ENCODE measurements at places on chromosomes 4 and X. TPM values are rescaled to one million over a fixed set of nuclear protein-coding genes. Genes with fewer than 3 reads are reported as not detected.

DNA sequence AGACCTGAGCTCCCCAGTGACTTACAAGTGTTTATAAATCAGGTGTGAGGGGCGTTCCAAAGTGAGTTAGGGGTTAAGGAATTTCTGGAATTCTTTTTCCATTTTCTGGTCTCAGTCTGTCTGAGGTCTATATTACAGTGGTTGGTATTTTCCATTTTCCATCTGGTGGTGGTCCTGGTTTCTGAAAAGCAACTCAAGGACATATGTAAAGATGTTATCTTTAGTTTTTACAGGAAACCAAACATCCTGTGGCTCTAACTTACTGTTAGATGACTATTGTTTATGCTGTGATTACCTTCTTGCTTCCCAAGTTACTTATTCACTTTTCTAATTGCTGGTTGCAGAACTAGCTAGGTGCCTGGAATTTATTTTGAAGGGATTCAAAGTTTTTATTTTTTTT, 53.5 kb upstream of the IL21 start:
- no peak for DNase-seq

The GPRASP1 gene
- 19.9 TPM for total RNA-seq

DNA sequence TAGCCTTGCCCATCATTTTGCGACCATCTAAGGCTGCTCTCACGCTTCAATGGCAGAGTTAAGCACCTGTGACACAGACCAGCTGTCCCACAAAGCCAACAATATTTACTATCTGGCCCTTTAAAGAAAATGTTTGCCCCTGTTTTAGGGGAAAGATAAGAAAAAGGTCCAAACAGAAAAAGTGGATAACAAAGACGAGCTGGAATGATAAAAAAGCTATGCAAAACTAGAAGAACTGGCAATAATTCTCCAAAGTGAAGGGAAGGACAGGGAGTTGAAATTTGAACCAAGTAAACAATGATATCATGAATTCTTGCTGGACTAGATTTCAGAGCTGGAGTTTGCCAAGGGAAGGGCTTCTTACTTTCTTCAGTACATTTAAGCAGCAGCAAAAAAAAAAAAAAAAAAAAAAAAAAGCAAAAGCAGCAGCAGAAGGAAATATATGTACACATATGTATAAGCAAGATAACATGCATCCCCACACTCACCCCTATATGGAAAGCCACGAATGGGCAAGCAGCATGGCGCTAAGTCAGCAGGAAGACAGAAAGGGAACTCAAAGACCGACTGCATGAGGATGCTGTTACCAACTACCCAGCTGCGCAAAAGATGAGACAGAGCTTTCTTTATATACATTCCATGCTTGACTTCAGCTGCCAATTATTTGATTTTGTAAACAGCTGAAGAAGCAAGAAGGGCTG, 12.5 kb downstream of the TRAPPC2 start:
- DNase-seq: no peak

- no peak for DNase-seq
These were observed 90.1 kb downstream of the RELL1 start for GRCh38 chr4:37595875-37596680.

The MAGEB1 gene
- not detected for total RNA-seq

DNA sequence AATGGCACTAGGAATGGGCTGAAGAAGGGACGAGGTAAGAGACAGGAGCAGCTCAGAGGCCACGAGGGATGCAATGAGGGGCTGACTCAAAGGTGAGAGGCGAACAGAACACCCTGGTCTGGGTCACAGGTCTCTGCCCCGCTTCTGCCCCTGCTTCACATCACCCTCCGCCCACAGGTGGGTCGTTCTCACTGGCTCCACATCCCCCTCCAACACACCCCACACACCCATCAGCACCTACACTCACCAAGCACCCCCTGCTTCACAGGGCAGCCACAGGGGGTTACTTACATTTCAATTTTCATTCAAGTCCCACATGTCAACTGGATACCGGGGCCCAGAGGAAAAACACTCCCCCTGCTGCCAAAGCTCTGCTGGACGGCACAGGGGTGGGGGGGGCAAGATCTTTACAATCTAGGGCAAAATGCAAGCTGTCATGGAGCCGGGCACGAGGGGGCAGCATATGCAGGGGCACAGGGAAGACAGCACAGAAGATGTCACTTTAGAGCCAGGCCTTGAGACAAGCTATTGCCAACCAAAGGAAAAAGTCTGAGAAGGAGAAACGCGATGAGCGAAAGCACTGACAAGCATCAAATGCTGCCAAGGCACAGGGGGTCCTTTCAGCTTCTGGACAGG, 94.0 kb downstream of the AFAP1 start:
- no peak for DNase-seq

The ZNF330 gene
- total RNA-seq: 39.3 TPM

- no peak for DNase-seq
These were observed 43.8 kb upstream of the PRPS2 start for GRCh38 chrX:12747433-12747832.

The BCLAF3 gene
- 22.0 TPM for total RNA-seq

The TEX11 gene
- not detected for total RNA-seq

DNA sequence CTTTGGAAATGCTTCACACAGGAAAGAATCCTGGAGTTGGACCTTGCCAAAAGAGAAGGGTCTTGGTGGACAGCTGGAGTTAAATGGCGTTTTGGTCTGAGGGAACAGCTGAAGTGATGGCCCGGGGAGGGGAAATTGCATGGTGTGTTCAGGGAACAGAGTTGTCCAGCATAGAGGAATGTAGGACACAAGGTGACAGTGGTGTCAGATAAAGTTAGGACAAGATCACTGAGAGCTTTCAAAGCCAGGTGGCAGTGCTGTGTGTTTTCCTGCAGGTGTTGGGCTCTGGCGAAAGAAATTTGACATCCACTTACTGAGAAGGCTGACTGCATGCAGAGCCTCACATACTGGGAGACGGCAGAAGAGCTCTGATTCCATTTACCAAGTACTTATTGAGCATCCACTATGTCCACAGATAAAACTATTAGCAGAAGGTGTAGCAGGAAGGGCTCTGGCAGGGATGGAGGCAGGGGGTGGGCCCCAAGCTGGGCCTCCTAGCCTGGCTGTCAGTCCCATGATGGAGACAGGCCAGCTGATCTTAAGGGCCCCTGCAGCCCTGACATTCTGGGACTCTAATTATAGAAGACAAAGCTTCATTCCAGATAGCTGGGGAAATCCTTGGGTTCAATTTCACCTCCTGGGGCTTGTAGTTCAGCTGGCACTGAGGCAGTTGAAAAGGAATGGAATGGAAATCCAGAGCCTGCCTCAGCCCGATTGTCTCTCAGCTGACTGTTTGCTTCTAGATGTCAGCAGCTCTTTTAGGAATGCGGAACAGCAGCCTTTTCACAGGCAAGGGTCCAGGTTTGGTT, 150.2 kb upstream of the MAMLD1 start:
- no peak for DNase-seq

DNA sequence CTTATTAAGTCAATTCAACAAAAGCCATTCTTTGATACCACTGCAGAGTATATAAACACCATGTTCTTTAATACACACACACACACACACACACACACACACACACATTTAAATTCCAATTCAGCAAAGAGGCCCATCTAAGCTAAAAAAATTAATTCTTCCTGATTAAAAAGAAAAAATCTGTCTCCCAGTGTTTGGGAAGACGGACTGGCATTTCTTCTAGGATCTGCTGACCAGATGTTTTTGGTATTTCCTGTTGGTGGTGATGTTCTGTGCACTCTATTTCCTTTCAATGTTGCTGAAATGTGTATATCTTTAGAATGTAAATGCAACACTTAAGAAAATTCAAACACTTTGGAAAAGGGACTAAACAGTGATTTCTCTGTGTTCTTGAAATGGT, 243.8 kb downstream of the THOC2 start:
- DNase-seq: no peak

GRCh38 chr4:166538491-166539005, 665.5 kb downstream of the TLL1 start:
- no peak for DNase-seq

GRCh38 chr4:69848028-69848427, 11.9 kb downstream of the SULT1E1 start:
- DNase-seq: no peak

The GSPT2 gene
- 7.7 TPM for total RNA-seq

- no peak for DNase-seq
These were observed 114.4 kb downstream of the NAA11 start for GRCh38 chr4:79211490-79211889.

- no peak for DNase-seq
These were observed 13.4 kb downstream of the CCDC158 start for GRCh38 chr4:76407440-76408119.

DNA sequence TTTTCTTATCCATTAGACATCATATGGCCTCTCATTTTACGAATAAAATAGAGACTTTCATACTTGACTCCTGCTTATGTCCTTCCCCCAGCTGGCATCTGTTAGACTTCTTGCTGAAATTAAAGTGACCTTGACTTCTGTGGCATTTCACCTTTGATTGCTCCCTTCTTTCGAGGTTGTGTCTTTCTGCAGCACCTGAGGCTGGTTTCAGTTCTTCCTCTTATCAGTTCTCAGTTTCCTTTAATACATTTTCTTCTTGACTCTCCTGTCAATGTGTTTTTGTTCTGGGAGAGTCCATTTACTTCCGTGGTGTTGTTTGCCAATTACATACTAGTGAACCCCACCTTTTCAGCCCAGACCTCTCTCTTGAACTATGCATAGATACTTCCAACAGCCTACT, 81.6 kb downstream of the RBPJ start:
- no peak for DNase-seq

- peak; percentile 40 for DNase-seq
These were observed 13.8 kb downstream of the DGKQ start for GRCh38 chr4:959338-960139.

The NSUN7 gene
- 6.8 TPM for total RNA-seq

DNA sequence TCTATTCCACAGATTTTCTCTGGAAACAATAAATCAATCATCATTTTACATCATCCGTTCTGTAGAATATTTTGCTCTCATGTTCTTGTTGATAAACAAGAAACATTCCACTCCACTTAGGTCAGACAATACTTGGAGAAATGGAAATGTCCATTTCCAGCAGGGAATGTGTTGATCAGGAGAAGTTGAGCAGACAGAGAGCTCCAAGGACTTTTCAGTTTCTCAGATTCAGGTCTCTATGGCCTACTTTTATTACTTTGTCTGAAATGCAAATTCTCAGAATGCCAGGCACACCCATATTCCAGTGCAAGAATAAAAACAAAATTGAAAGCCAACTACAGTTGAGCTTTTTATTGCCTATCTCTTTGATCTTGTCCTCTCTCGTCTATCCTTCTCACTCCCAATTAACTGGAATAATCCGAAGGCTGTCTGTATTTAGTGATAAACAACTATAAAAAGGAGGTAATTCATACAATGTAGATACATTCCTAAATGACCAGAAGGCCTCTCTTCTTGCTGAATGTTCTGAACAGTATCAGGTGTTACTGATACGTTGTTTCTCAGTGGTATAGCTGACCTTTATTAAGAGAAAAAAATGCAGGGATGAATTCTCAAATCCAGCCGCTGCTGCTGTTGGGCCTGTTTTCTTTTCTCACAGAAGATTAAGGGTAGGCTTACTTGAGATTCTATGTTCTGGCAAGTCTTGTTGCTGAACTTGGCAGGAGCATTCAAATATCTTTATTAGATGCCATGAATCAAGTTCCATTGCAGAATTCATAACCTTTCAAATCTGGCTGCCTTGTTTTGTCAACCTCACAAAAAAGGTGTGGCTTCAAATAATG, 72.1 kb downstream of the HPGD start:
- no peak for DNase-seq

DNA sequence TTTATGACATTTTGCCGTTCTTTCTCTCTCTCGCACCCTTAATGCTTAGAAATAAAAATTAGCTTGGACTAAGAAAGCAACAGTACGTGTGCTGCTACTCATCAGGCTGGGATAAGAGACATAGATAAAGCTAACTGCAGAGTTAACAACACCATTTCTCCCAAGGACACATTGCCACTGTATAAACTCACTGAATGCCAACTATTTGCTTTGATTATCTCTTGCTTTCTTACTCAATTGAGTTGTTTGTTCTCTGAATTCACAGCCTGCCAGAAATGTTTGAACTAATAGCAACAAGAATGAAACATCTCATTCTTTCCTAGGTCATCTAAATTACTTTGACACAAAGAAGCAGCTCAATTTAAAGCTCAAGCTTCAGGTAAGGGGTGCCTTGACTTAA, 34.6 kb downstream of the F8 start:
- DNase-seq: no peak

DNA sequence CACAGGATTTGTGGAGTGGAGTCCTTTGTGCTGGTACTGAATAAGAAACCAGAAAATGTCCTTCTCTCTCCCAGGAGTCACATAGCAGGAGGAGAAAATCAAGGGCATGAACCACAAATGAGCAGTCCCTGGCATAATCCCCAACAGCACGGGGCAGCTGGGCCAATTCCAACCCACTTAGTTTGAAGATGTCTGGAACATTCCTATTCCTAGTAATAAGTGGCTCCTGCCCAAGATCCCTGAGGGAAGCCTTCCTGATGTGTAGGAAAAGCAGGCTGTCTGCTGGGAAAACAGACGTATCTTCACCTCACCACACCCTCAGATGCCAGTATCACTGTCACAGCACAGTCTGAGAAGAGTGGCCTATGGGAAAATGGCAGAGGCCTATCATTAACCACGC, 182.8 kb upstream of the MAP3K15 start:
- DNase-seq: no peak

DNA sequence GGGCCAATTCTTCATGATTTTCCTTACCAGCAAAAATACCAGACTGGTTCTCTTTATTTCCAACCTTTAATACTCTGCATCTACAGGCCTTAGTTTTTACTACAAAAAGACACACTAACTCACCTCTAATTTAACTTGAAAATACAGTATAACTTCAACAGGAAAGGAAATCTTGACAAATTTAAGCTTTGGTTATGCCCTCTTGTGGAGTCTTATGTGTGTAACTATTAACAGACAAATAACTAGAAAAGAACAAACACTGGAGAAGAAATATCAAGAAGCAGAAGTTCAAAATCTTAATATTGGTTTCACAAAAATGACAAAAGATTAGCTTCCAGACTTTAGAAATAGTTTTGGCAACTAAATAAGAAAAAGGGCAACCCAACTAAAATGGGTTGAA, 33.0 kb downstream of the PPA2 start:
- DNase-seq: no peak

DNA sequence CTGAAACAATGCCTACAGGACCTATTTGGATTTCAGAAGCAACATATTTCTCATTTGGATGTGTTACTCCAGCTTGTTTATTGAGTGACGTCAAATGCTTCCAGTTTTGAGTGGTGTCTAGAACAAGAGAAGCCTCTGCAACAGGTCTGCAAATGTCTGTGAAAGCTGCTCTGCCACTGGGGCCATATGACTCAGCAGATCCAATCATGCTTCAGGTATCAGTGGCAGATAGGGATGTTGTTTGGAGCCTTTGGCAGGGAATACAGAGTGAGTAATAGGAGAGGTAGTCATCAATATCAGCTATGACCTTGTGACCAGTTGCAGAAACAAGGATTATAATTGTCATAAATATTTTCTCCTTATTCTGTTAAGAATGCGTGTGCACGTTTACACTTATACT, 141.1 kb upstream of the ZXDA start:
- no peak for DNase-seq

DNA sequence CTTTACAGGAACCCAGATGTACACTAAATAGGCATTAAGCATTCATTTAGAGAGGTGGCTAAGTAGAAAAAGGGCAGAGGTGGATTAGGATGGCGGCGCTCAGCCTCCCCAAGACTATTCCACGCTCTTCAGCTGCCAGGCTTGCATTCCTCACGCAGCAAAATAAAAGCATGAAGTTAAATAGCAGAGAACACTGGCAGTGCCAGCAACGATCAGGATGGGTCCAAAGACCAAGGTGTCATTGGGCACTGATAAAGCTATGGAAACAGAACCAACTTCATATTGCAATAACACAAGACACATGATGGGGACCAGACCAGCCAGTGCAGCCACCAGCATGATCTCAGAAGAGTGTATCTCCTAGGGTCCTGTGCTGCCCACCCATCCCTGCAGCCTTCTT, 42.0 kb downstream of the TMEM156 start:
- no peak for DNase-seq

Measured in aorta (tissue), 5 donors.